ENCODE measurements at places on chromosomes 1 and 21. TPM values are rescaled to one million over a fixed set of nuclear protein-coding genes. Genes with fewer than 3 reads are reported as not detected.

PPFIA4 gene
- total RNA-seq, result not detected

- DNase-seq, result no peak
These were observed 86.5 kb upstream of the ATP1A1 start for GRCh38 chr1:116286541-116286971.

GRCh38 chr1:38803647-38804046, 55.9 kb downstream of the RRAGC start:
- no peak for DNase-seq

GRCh38 chr1:156359973-156360372, 9.0 kb upstream of the RHBG start:
- DNase-seq, result no peak

DNA sequence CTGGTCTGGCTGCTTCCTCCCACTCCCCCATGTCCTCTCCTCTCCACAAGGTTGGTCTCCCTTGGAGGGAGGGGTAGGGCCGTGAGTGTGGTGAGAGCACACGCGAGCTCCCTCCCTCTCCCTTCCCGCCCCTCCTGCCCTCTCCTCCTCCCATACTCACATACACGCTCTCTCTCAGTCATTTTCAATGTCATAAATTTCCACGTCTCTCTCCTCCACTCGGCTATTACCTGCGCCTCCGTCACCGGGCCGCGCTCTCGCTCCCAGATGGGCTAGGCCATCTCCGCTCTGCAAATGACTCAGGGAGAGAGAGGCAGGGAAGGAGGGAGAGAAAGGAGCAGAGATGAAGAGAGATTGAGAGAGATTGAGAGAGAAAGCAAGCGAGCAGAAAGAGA, 36.7 kb upstream of the DMBX1 start:
- no peak for DNase-seq

All from Karpas-422 (cell line).